Foreskin melanocyte (primary cell): ENCODE measurements at places on chromosomes 2 and 18.
A peak's percentile ranks its signal among the peaks of the same experiment; 100 is the strongest.

DNA sequence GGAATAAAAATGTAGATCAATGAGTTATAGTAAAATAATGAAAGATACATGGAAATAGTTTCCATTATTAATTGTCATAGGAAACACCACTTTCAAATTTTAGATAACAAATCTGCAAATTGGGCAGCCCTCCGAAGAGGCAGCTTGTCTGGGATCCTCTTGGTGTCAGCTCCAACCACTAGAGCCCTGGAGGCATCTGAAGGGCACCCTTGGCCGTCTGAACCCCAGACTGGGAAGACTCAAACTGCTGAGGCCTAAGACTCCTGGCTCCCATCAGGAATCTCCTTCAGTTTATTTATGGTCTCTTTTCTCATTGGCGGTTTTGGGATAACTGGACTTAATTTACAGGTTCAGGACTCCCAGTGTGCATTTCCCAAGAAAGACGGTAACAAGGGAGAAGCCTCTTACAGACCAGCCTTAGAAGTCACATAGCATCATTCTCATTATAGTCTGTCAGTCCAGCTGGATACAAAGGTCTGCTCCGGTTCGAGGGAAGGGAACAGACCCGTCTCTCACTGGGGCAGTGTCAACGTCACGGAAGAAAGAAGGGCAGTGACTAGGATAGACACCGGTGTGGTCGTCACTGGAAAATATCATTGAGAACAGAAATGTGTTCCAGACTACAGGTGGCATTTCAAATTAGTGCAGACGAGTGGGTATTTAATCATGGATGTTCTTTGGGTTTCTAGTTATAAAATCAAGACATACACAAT is 390.7 kb upstream of the NETO1 start:
- no peak for DNase-seq

- peak; percentile 70 for DNase-seq
Measured at GRCh38 chr2:75500633-75501032, 60.1 kb downstream of the EVA1A start.

GRCh38 chr2:216215658-216216390 is 106.7 kb downstream of the XRCC5 start:
- DNase-seq = no peak

DNA sequence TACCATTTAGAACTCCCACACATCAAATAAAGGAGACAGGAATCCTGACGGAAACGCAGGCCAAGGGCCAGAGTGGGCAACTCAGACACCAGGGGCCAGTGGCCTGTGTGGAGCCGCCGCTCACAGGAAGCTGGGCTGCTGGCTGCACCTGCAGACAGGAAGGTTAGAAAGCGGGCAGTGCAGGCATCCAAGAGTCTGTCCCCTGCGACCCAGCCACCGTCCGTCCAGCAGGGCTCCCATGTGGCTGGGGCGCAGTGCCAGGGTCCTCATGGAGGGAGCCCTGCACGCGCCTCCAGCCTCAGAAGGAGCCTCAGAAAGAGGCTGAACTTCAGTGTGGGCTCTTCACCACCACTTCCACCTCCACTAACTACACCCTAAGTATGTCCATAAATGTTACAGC is 2.5 kb upstream of the ANO7 start:
- no peak for DNase-seq

DNA sequence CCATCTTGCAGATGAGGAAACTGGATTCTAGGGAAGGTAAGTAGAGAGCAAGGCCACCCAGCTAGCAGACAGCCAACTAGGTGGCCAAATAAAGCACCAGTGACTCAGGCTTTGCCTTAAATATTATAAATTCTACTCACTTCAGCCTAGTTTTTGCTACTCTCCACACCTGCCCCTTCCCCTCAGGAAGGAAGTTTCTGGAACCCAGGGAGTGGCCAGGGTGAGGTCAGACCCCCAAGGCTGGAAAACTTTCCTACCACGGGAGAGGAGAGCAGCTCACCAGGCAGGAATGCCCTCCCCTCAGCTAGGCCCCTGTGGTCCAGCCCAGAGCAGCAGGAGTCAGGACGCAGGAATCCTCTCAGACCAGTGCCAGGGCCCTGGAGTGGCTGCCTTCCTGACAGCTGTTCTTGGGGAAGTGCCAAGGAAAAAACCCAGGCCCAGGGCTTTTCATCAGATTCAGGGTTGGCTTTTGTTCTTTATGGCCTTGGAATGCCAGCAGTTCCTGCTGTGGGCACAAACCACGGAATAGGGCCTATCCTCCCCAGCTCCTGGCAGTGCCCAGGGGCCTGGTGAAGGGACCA is 5.1 kb upstream of the PAX8 start:
- DNase-seq = peak; percentile 62

DNA sequence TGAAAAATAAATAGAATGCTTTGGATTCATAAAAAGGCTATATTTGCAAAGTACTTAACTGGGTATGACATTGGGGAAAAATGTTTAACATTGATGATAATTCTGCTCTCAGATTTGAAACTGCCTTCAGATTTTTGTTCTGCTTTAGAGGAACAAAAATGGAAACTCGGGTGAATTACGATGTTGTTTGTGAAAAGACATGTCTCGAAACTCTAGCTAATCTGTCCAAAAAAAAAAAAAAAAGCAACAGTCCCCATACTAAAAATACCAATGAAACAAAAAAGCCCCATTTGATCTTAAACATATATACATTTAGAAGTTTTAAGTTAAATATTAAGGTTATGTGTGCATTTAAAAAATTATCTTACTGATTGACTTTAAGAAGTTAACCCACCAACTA is 3.0 kb downstream of the ZDBF2 start:
- no peak for DNase-seq

DNA sequence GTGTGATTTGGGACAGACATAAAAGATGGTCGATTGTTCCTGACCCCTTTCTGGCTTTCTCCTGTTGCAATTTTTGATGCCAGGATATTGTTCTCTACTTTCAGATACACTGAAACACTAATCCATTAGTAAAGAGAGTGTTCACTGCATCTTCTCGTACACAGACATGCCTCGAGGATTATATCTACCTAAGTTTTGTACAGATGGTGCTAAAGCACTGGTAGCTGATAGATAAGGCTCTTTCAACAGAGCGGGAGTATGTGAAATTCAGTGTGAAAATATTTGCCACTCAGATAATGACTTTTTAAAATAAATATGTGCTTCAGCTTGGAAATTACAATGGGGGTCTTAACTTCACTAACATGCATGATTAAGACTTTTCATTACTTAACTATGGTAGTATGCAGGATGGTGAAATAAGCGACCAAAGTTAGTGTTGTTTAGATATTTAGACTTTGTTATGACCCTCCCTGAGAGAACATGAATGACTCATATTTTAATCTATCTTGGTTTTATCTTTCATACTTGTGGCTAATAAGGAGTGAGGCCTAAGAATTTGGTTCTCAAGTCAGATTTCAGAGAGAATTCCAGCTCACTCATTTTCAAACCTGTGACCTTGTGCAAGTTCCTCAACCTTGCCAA is 474.9 kb downstream of the NRXN1 start:
- DNase-seq = no peak

- no peak for DNase-seq
Measured at GRCh38 chr2:153940511-153940910, 68.8 kb downstream of the GALNT13 start.

- DNase-seq = no peak
Measured at GRCh38 chr18:79928563-79928960, 22.9 kb downstream of the SLC66A2 start.

DNA sequence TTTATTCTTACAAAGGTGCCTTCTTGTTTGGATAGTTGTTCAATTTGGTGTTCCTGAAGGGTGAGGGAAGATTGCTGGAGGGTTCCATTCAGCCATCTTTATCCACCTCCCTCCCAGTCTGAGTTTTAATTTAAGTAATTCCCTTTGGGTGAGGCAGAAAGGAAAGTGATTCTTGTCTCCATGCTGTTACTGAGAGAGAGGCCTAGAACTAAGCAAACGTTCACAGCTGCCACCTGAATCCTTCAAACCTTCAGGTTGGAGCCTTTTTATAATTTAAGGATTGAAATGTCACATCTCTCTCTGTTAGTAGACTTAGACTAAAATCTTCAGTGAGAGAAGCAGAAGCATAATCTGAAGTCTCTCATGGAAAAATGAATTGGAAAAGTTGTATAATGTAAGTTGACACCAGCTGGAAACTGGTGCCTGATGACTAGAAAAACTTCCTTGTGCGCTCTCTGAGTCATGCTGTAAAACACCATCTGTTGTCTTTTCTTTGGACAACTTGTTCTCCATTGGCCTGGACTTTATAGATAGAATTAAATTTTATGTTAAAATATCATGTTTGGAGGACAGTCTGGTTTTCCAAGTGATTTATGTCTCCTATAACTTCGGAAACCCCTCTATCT is 14.6 kb downstream of the STRADB start:
- peak; percentile 47 for DNase-seq

GRCh38 chr2:141641462-141641861 is 489.4 kb downstream of the LRP1B start:
- DNase-seq = no peak

DNA sequence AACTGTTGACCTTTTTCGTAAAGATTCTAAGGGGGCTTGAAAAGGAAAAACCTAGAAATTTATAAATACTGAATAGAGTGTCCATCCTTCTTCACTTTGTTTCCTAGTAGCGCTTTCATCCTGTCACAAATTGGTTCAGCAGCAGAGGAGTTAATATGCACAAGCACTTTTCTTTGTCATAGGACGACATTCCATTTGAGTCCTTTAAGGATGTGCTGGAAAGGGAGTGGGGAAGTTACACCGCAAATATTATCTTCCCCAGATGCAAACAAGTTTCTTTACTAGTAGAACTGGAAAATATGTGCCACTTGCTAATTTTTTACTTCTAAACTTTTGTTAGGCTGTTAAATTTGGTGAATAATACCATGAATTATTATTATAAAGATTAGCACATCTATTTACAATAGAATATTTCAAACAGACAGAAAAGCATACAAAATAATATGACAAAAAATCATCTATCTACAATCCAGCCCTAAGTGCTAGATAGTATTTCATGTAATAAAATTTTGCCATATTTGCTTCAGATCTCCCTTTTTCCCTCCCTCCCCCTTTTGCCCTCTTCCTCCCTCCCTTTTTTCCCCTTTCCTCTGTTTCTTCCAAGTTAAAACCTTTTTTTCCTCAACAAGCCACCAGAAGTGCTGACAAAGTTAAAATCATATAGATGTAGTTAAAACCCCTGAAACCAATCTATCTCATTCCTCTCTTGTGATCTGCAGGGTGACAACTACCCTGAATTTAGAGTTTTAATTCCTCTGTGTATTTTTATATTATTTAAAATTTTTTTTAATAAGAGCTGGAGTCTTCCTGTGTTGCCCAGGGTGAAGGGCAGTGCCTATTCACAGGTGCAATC is 50.5 kb upstream of the MAP4K3 start:
- peak; percentile 45 for DNase-seq

DNA sequence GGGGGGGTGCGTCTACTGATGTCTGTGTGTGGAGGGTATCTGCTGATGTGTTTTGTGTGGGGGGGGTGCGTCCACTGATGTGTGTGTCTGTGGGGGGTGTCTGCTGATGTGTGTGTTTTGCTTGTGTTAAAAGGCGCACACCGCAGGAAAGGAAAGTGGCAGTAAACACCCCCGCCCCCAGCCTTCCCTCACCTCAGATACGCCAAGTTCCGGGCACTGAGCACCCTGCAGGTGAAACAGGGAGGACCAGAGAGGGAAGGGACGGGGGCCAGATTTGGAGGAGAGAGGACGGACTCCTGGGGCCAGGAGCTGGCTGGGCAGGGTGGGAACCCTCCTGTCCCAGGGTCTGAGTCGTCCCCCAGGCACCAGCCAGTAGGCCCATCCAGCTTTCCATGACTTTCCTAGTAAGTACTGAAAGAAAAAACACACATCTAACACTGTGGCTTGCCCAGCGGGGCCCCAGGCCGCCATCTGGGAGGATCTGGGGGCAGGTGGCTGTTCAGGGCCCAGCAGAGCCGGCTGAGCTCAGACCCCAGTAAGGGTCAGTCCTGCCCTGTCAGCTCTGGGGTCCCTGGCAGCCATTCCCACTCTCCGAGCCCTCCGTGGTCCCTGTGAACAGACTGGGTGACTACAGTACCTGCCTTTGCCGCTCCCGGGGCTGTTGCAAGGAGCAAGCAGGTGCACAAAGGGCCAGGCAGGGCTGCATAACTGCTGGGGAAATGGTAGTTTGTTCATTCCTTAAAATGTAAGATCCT is 126.9 kb downstream of the NFATC1 start:
- DNase-seq = no peak

DNA sequence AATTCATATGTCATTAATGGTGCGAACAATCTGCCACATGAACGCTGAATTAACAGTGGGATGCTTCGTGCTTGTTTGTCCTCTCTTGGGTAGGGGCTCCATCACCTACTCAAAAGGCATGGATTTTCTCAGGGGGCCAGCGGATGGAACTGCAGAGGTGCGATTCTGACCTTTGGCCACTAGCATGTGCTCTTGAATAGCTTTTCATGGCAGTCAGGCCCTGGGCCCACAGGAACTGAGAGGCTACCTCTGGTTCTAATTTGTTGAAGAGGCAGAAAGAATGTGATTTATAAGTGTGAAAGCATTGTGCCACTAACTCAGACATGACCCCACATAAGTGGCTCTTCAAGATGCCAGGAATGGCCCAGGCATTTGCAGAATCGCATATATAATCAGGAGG is 283.2 kb downstream of the INSIG2 start:
- no peak for DNase-seq

DNA sequence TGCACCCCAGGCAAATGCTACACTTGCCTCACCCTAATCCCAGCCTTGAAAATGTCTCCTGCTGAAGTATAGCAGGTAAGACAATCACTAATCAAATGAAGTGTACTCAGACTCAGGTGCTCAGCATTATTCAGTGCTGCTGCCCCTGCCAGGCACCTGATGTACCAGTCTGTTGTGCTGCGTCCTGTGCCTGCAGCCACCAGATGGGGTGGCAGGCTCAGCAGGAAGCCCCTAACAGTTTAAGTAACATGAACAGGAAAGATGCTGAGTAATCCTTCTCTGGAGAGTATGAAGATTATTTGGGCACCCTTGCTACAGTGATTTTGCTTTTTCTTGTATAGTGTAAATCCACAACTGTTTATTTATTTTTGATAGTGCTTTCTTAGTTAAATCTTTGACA is 69.1 kb downstream of the TACR1 start:
- DNase-seq = no peak

GRCh38 chr2:551621-552020 is 125.6 kb downstream of the TMEM18 start:
- DNase-seq = no peak

DNA sequence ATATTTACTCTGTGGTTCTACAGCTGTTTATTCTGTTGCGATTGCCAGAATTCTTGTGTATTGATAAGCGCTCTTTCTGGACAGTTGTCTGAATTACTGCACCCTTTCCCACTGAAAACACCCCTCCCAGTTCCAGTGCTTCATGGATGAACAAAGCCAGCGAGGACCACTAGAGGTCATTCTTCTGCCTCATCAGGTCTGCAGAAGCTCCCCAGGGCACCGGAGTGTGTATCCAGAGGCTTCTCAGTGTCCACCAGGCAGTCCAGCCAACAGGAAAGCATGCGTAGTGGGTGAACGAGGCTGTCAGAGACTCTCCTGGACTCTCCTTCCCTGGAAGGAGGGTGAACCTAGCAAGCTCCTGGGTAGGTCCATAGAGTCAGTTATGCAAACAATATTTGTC is 40.6 kb upstream of the INHBB start:
- no peak for DNase-seq

DNA sequence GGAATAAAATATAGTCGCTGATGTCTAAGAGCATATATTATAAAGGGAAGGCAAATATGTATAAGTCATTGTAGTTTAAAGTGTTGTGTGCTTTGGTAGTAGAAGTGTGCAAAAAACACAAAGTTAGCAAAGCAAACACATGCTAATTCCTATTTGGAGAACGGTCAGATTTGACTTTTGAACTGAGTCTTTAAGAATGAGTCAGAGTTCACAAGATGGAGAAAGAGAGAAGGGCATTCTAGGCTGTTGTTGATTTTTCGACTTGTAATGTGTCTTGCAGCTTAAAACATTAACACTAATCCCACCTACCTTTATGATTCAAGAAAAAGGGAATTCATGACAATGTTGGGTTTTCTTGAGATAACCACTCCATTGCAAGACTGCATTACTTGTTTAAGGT is 98.1 kb downstream of the CRIM1 start:
- no peak for DNase-seq
